ENCODE measurements at places on chromosomes 4 and X. TPM values are rescaled to one million over a fixed set of nuclear protein-coding genes. Genes with fewer than 3 reads are reported as not detected.

The ERVMER34-1 gene
- 0.52 TPM for total RNA-seq

The PDCL2 gene
- total RNA-seq, result not detected

The CYSLTR1 gene
- total RNA-seq, result 7.3 TPM

The TNIP3 gene
- total RNA-seq, result not detected

The ADH1B gene
- total RNA-seq, result 33.4 TPM

The SHROOM2 gene
- 2.1 TPM for total RNA-seq

The PAK3 gene
- 4.7 TPM for total RNA-seq

The SHISA3 gene
- 1.6 TPM for total RNA-seq

The AREG gene
- total RNA-seq, result not detected

The FMR1NB gene
- total RNA-seq, result not detected

The TLR3 gene
- 1.0 TPM for total RNA-seq

The XG gene
- total RNA-seq, result 3.1 TPM

The PLAC8 gene
- 11.0 TPM for total RNA-seq

The PARM1 gene
- total RNA-seq, result 28.7 TPM

The GSPT2 gene
- 5.2 TPM for total RNA-seq

The GUCY1B1 gene
- total RNA-seq, result 15.7 TPM

The ARFIP1 gene
- 25.6 TPM for total RNA-seq

All from skeletal muscle tissue (tissue), 5 donors.